AML-193 (cell line): ENCODE measurements at places on chromosomes 16 and 17.

- DNase-seq, result no peak
Measured at GRCh38 chr16:50736448-50736847, 5.4 kb upstream of the CYLD start.

- no peak for DNase-seq
Measured at GRCh38 chr16:64745258-64745930, 376.5 kb downstream of the CDH11 start.

DNA sequence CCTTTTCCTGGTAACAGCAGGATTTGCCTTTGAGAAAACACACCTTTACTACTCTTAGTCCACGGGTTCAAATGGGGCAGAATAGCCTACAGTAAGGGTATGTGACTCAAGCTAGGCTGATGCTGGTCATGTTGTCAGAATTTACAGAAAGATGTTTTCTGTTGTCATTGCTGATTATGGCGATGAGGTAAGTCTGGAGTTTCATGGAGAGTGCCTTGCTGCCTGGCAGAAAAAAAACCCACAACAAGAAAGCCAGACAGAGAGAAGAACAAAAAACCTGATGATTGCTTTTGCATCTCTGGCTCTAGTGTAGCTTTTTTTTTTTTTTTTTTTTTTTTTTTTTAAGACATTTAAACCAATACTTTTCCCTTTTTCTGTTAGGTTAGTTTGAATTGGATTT, 47.9 kb downstream of the SLC6A4 start:
- DNase-seq, result no peak

DNA sequence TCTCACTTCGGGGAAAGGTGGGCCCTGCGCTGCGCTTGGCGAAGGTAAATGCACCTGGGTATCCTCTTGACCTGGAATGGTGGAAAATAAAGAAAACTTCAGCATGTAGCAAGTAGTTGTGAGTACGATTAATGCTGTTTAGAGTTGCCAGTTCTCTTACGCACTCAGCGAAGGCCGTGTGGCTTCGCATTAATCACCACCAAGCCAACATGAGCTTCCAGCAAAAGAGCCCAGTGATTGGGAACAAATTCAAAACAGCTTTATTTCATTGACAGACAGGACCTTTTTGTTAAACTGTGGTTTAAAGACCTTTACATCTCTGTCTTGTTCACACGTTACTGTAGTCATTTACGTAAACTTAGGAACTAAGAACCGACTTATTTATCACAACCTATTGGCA, 531.4 kb downstream of the MAF start:
- no peak for DNase-seq

- no peak for DNase-seq
Measured at GRCh38 chr16:26959416-26960009, 107.2 kb upstream of the C16orf82 start.

GRCh38 chr16:14205666-14206065, 134.5 kb downstream of the MRTFB start:
- no peak for DNase-seq

- no peak for DNase-seq
Measured at GRCh38 chr16:23539984-23540816, 16.9 kb downstream of the EARS2 start.

DNA sequence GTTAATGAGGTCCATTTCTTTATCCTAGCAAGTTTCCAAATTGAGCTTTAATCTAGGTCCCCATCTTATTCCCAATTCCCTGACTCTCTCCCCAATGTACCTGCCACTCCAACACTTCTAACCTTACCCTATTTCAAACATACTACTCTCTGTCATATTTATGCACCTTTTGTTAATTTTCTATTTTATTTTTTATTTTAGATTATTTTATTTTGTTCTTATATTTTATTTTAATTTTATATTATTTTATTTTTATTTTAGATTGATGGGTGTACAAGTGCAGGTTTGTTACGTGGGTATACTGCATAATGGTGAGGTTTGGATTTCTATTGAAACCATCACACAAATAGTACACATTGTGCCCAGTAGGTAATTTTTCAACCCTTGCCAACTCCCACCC, 333.9 kb upstream of the ERCC4 start:
- DNase-seq, result no peak

GRCh38 chr17:21842332-21843317, 150.3 kb downstream of the KCNJ18 start:
- no peak for DNase-seq

GRCh38 chr16:77148121-77148520, 42.9 kb upstream of the MON1B start:
- no peak for DNase-seq

GRCh38 chr17:79933863-79934652, 94.8 kb upstream of the CBX4 start:
- peak; percentile 88 for DNase-seq

- DNase-seq, result no peak
Measured at GRCh38 chr17:40024901-40025300, 9.7 kb downstream of the CSF3 start.

- DNase-seq, result no peak
Measured at GRCh38 chr17:49441578-49441977, 26.9 kb upstream of the PHB1 start.

- DNase-seq, result no peak
Measured at GRCh38 chr16:55021595-55022475, 91.2 kb downstream of the IRX5 start.

- DNase-seq, result no peak
Measured at GRCh38 chr16:28596115-28596630, 677 bp downstream of the SULT1A2 start.

GRCh38 chr16:12063435-12063834, 86.9 kb downstream of the SNX29 start:
- DNase-seq, result no peak

GRCh38 chr16:73190688-73191659, 143.0 kb upstream of the ZFHX3 start:
- no peak for DNase-seq

GRCh38 chr16:50340578-50340977, 28.2 kb downstream of the BRD7 start:
- no peak for DNase-seq

GRCh38 chr16:83814659-83814985, 6.8 kb downstream of the HSBP1 start:
- no peak for DNase-seq

DNA sequence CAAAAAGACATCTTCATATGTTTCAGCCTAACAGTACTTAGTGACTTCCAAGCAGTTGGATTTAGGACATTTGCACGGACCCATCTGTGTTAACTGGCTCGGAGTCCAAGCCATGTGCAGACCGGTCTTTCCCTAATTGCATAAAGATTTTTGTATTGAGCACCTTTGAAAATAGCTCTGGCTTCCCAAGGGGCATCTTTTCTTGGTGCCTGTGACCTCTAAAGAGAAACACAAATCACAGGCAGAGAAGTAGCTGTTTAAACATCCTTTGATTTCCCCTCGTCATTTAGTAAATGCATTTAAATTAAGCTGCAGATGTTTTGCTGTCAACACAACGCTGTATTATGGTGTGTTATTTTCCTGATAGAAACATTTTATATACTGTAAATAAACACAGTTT, 288.2 kb upstream of the SALL1 start:
- DNase-seq, result no peak

- DNase-seq, result no peak
Measured at GRCh38 chr16:80984124-80984892, 22.4 kb downstream of the CMC2 start.

- DNase-seq, result no peak
Measured at GRCh38 chr17:50329716-50330115, 16.2 kb upstream of the XYLT2 start.

GRCh38 chr17:77654296-77654695, 304.2 kb upstream of the TNRC6C start:
- DNase-seq, result no peak

- DNase-seq, result no peak
Measured at GRCh38 chr16:50677351-50677750, 3.8 kb downstream of the SNX20 start.

- no peak for DNase-seq
Measured at GRCh38 chr17:83193336-83194185, 114.2 kb downstream of the METRNL start.

DNA sequence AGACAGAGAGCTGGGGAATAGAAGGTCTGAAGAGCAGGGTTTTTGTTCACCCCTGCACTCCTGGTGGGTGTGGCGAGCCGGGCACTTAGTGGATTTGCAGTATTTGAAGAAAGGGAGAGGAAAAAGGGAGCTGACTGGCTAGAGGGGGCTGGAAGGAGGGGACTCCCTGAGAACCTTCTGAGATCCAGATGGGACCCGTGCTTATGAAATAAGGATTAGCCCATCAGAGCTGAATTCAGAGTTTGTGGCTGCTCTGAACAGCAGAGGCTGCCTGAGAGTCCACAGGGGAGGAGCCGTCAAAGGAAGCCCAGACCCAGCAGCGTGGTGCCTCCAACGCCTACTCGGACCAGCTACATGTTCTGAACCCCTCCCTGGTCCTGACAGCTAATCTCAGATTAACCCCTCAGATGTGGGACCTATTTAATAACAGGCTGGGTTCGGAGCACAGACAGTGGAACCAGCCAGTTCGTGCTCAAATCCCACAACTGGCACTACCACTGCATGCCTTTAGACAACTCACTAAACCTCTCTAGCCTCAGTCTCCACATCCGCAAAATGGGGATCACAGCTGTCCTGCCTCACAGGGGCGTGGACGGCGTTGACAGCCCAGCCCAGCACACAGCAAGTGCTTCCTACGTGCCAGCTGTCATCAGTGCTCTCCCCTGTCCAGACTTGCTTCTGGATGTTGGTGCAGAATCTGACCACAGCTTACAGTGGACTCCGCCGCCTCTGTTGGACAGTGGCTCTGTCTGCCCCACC, 70.6 kb downstream of the DYNLRB2 start:
- no peak for DNase-seq

DNA sequence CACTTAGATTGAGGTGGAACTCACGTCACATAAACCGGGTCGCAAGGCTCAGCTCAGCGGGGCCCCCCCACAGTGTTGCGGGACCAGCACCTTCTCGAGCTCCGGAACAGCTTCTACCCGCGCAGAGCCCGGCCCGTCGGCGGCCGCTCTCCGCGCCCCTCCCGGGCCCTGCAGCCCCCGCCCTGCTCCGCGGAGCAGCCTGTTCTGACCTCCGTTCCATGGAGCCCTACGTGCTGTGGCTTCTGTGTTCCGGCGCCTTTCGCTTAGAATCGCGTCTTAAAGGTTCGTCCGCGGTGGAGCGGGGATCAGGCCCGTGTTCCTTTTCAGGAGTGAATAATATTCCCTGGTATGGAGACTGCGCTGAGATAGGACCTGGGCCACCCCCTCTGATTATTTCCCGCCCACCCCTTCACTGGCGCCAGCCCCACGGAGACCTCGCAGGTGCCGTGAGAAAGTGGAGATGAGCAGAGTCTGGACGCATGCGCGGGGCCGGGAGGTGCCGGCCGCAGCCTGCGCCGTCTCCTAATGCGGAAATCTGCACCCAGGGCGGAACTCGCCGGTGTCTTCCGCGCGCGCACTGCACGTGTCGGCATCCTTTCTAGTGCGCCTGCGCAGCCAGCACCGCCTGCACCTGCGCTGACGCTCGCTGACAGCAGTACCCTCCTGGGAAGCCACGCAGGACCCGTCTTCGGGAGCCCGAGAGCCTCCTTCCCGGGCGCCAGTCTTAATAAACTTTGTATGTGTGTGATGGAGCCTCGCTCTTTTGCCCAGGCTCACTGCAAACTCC, 30.9 kb downstream of the ZNF778 start:
- DNase-seq, result no peak

DNA sequence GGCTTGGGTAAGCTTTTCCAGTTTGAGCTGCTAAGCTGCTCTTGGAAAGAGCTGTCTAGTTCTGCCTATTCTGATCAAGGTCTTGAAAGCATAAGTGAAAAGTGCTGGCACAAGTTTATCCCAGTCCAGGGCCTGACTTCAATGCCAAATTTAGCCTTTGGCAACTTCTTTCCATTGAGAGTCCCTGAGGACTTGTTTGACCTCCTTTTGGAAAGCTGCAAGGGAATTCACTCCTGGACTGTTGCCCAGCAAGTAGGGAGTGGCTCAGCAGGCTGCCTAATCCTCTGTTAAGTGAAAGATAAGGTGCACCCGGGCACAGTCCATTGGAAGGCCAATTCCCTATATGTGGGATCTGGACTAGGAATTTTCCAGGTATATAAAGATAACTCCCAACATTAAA, 16.0 kb upstream of the TANC2 start:
- DNase-seq, result no peak

DNA sequence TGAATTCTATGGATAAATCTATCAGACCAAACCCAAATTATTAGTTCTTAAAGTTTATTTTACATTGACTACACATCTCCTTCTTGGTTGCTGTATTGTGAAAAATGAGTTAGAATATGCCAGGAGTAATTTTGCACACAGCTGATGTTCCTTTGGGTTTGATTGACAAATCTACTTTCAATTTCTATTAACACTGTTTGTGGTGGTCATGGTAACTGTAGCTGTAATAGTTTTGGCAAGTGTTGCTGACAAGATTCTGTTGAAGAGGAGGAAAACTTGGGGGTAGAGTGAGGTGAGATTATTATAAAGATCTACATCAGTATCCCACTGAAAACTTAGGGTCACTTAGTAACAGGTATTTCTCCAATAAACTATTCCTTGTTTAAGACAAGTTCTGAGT, 30.3 kb downstream of the MRTFB start:
- DNase-seq, result no peak

DNA sequence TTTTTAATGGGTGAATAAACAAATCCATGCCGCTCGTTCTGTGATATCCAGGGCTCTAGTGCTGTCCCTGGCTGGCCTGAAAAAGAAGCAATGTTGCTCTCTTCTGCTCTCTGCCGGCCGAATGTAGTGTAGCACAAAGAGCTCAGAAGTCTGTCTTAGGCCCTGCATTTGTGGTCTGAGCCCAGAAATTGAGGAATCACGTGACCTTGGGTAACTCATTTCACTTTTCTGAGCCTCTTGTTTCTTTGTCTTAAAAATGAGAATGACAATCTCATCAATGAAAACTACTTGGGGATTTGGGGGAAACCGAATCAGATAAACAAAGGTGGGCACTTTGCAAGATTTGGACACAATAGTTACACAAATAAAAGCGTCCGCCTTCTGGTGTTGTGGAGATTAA, 381.6 kb upstream of the ASIC2 start:
- DNase-seq, result peak; percentile 67

- peak; percentile 48 for DNase-seq
Measured at GRCh38 chr16:1363501-1364041, 11.8 kb downstream of the GNPTG start.

DNA sequence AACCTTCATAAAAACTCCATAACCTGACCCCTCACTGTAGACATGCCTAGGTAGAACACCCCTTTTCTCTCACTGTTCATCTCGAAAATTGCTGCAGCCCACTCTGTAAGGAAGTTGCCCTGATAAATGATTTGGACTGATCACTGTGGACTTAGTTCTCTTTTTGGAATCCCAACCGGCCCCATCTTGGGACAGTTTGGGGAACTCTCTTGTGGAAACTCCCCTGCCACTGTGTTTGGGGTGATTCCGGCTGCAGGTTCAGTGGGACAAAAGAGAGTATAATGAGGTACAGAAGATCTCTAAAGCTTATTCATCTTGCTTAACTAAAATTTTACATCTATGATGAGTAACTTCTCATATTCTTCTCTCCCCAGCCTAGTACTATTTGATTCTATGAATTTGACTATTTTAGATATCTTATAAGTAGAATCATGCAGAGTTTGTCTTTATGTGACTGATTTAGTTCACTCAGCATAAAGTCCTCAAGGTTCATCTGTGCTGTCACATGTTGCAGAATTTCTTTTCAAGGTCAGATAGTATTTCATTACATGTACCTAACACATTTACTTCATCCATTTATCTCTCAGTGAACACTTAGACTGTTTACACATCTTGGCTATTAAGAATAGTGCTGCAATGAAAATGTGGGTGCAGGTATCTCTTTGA, 84.9 kb downstream of the ABCA8 start:
- DNase-seq, result no peak

- DNase-seq, result no peak
Measured at GRCh38 chr16:23566724-23567123, 9.2 kb downstream of the UBFD1 start.
